Liver (tissue), 10 donors: ENCODE measurements at places on chromosomes 5 and 9. TPM values are rescaled to one million over a fixed set of nuclear protein-coding genes. Genes with fewer than 3 reads are reported as not detected.

- DNase-seq, result no peak
- no peaks in the 10 kb centered on the region for H3K4me1 ChIP-seq
- H3K4me3 ChIP-seq, result no peak overlapping the region
- H3K27ac ChIP-seq, result no peak overlapping the region
Measured at GRCh38 chr9:77751341-77752091, 103.4 kb upstream of the GNA14 start.

- H3K36me3 ChIP-seq, result no peaks in the 10 kb centered on the region
- no peak for DNase-seq
- H3K4me3 ChIP-seq, result no peak overlapping the region
- no peaks in the 10 kb centered on the region for H3K4me1 ChIP-seq
Measured at GRCh38 chr9:121660367-121660766, 8.9 kb downstream of the DAB2IP start.

Gene HK3
- 25.5 TPM for total RNA-seq

- peak overlapping the region; percentile 84 for H3K27ac ChIP-seq
- no peaks in the 10 kb centered on the region for H3K27me3 ChIP-seq
- no peak for DNase-seq
- H3K4me3 ChIP-seq, result no peak overlapping the region
- peaks cover 26% of the 10 kb centered on the region for H3K4me1 ChIP-seq
Measured at GRCh38 chr9:19174127-19174912, 47.0 kb upstream of the PLIN2 start.
